ENCODE measurements at places on chromosomes 6 and 20.

DNA sequence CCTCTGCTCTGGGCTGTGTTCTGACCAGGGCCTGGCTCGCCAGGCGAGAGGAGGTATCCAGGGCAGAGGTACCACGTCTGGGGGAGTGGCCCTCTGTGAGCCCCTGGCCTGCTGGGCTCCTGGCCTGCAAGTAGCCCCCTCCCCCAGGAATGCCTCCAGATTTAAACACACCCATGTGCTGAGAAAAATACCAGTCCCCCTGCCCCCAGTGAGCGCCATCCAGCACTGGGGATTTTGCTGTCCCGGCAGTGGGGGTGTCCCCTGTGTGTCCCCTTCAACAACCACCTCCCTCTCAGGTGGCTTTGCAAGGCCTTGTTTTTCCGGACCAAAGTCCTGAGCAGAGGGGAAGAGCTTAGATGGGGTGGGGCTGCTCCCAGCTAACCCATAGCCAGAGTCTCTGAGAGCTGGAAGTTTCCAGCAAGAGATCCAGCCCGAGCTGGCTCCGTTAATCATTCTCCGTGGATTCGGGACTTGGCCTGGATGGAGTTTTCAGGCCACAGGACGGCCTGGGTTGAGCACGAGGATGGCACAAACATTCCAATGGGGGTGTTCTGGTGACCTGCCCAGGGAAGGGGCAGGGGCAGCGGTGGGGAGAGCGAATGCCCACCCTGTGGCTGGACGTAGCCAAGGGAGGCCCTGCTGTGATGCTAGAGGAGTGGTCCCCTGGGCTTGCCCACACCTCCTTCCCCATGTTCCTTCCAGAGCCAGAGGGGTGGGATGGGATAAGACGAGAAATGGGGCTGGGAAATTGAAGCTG is 29.0 kb downstream of the PCK1 start:
- no peak for DNase-seq

DNA sequence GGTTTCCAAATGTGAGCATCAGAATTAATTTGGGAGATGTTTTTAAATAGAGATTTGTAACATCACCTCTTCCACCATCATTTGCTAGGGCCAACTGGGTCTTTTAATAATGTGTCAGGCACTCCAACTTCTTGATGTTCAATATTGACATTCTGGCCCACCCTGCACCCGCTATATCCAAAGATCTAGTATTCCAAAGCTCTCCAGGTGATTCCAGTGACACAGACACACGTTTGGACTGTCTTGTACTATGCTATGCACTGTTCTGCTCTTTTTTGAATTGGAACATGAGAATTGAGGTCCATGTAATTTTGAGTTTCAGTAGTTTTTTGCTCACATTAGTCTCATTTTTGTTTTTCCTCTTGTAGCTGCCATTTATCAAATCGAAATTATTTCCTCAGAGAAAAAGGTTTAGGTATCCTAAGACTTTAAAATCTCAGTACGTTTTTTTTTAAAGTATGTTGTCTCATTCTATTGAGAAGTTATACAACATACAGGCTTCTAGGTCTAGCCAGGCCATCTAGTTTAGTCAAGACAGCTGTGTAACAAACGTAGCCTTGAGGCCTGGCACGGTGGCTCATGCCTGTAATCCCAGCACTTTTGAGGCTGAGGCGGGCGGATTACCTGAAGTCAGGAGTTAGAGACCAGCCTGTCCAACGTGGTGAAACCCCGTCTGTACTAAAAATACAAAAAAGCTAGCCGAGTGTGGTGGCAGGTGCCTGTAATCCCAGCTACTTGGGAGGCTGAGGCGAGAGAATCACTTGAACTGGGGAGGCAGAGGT is 3.1 kb downstream of the BICRAL start:
- DNase-seq: no peak

GRCh38 chr20:19741924-19742323 is 16.1 kb upstream of the RIN2 start:
- no peak for DNase-seq

DNA sequence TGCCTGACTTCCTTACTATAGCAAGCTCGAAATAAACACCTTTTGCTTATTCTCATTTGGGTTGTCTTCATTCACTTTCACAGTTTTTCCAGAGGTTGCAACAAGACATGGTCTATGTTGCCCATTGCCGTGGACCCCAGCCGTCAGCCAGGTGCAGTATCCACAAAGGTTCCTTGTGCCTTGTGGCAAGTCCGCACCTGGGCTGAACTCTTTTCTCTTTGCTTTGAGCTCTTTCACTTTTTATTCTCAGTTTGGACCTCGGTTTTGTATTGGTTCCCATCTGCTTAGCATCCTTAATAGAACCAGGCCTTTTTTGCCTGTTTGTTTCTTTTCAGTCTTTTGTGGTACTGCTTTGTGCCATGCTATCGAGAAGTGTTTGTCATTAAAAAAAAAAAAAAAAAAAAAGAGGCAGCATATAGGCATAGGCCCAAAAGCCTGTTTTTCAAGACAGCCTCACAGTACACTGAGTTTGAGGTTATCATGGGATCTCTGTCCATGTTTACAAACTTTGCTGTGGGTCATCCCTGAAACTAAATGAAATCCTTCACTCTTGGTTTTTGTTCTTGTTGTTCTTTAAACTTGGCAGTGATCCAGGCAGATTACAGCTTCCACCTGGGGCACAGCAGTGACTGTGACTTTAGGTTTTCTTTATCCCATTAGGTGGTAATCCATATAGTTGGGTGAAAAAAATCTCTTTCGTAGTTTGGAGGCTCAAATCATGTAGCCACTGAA is 33.3 kb downstream of the GSTA3 start:
- DNase-seq: no peak

GRCh38 chr20:44065401-44066340 is 121.3 kb downstream of the JPH2 start:
- DNase-seq: no peak

- DNase-seq: no peak
Measured at GRCh38 chr20:34410336-34410735, 47.3 kb downstream of the ITCH start.
